Midbrain (tissue), 1 donor: ENCODE measurements at places on chromosomes 6 and 20.

DNA sequence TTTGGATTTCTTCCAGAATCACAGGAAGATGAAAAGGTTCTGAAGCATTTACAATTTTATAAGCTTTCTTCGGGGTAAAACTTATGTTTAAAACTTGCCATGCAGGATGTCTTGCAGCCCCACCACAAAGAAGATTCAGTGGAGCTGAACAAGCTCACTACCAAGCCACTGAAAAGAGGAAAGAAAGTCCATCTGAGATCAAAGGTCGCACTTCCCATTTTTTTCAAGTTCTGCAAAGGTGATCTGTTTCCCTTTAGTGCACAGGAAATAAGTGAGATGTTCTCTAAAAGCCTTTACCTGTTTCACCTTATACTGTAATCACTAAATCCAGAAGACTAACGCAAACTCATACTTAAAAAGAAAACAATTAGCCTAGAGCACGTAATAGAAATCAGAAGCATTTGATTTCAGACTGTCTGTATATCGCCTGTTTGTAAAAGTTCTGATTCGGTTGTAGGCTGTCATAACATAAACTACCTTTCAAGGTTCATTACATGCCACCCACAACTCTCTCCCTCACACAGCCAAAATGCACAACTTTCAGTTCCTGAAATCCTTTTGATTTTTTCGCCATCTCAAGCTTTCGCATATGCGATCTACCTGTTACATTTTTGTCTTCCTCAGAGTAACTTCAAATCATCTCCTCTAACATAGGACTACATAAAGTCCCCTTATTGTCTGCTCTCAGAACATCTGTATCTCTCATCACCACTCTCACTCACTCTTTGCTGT, 1.8 kb downstream of the ECHDC1 start:
- DNase-seq: no peak

GRCh38 chr6:54971825-54972224, 125.3 kb downstream of the FAM83B start:
- DNase-seq: no peak

DNA sequence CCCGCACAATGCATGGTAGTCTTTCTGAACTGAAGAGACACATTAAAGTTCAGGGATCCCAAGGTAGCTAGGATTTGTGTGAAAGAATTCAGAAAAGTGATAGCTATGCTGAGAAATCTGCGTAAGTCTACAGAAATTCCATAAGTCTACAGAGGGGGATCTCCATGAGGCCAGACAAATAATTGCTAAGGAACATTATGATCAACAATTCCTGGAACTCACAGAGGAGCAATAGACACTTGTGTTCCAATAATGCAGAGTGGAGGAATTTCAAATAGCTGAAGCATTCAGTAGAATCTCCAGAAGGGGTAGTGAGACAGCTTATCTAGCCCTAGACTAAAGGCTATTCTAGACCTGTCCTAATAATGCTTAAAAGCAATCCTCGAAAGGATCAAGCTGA, 315.7 kb upstream of the ECI2 start:
- no peak for DNase-seq

DNA sequence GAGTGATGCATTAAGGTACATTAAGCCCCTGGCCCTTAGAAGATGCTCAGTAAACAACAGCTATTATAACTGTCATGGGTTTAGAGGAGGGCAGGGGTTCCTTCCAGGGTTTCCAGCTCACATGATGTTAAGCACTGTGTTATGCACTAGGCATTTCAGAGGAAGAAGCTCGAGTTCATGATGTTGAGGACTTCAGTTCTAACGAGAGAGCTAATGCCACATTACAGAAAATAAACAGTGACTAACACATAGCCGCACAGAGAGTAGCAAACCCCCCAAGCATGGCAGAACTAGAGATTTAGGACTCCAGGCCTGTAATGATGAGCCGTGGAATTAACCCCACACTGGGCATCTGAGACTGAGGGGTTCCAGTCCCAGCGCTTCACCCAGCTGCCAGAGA, 105.2 kb downstream of the UNC5CL start:
- no peak for DNase-seq

- DNase-seq: no peak
Observed at GRCh38 chr6:137284811-137285110, 65.6 kb upstream of the IFNGR1 start.

DNA sequence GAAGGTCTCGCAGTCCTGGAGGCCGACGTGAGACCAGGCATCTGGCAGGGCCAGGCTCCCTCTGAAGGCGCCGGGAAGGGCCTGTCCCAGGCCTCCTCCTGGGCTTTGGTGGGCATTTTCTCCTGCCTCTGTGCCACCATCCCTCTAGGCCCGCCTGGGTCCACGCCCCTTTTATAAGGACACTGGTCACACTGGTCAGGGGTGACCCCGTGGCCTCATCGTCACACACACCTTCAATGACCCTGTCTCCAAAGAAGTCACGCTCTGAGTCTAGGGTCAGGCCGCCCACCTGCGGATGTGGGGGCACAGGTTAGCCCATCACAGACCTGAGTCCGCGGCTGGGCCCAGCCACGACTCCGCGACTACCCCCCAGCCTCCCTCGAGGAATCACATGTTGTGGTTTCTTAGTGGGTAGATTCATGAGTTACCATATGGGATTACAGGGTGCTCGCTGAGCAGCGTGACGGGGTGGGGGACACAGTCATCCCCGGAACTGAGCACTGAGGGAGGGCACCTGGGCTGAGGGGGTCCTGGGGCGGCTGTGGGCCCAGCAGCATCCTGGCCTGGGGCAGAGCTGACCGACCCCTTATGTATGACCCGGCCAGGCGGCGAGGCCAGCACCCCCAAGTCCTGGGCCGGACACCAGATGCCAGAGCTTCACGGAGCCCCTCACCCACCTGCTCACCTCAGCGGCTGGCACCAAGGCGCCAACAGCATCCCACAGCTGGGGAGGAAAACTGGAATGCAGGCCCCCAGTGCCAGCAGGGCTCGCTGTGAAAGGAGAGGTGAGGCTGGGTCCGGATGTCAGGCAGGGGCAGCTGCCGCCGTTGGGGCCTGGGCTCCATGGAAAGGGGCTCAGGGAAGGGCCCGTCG, 115.9 kb downstream of the DLL1 start:
- DNase-seq: no peak

DNA sequence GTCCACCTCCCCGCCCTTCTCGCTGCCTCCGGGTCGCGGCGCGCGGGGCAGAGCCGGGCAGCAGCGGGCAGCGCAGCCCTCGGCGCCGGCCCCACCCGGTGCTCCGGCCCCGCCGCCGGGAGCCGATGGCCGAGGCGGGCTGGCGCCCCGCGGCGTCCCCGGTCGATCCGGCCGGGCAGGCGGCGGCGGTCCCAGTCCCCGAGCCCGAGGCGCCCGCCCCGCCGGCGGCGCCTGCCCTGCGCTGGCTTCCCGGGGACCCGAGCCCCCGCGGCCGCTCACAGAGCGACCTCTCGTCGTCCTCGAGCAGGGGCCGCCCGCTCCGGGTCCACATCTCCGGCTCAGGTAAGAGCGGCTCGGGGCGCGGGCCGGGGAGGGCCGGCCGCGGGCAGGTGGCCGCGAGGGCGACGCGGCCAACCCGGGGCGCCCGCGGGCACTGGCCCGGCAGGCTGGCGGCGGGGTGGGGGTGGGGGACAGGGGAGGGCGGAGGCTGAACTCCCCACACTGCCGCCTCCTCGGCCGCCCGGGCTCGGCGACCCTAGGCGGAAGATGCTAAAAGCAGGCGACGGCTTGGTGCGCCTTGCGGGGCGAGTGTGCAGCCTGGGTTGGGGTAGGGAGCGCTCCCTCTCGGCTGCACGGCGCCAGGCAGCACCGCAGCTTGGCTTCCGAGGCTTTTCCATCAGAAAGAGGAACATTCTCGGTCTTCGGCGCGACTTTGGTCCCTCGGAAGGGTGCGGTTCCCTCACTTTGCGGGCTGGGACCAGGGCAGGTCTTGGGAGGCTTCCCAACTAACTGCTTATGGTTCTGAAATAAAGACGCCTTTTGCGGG, 25.6 kb upstream of the FUCA2 start:
- peak; percentile 29 for DNase-seq

- no peak for DNase-seq
Observed at GRCh38 chr6:106910999-106911949, 63.3 kb downstream of the CD24 start.

- DNase-seq: no peak
Observed at GRCh38 chr6:4486568-4487315, 289.5 kb upstream of the CDYL start.

- peak; percentile 34 for DNase-seq
Observed at GRCh38 chr20:46970937-46971630, 76.4 kb downstream of the EYA2 start.

GRCh38 chr20:2873747-2874041, 413 bp downstream of the PTPRA start:
- no peak for DNase-seq

DNA sequence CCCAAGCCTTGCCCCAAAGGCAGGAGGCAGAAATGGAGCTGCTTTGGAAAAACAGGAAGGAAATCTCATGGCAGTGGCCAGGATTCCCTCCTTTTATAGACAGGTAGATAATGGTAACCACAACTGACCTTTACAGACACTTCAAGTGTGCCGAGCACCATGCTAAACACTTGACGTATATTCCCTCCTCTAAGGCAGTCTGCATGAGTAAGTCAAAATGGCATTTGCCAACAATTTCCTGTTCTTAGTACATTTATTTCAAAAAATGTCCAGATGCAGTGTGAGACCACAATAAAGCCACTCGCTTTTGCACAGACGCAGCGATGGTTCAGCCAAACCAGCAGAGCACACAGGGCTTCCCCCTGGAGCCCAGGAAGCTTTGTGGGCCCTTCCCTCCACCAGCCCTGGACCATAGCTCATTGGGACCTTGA, 16.5 kb upstream of the GPR6 start:
- DNase-seq: no peak

DNA sequence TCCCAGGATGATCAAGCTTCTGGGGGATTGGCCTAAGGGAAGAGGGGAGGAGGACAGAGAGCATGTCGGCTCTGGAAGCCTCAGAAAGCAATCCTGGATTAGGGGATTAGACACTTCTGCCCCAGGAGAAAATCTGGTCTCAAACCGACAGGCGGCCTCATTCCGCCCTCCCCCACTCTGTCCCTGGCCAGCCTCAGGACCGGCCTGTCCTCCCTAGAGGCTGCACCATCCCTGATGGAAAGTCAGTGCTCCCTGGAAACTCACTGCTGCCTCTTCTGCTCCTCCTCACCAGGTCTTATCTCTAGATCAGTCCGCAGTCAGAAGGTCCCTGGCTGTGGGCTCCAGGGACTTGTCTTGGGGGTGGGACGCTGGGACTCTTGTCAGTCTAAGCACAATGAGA, 905 bp upstream of the SLC12A5 start:
- DNase-seq: no peak

DNA sequence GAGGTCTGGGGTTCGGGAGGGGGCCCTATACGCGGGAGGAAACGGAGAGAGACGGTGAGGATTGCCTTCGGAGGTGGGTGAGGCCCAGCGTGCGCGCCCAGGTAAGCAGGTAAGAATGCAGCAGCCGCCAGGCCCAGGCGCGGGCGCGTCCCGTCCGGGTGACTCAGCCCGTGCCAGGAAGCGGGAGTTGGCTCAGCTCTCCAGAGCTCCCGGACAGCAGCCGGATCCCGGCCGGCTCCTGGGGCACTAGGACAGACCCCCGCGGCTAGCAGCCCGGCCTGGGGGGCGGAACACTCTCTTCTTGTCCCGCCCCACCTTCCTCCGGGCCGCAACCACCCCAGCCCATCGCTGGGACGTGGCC, 1.5 kb upstream of the MDFI start:
- DNase-seq: no peak

DNA sequence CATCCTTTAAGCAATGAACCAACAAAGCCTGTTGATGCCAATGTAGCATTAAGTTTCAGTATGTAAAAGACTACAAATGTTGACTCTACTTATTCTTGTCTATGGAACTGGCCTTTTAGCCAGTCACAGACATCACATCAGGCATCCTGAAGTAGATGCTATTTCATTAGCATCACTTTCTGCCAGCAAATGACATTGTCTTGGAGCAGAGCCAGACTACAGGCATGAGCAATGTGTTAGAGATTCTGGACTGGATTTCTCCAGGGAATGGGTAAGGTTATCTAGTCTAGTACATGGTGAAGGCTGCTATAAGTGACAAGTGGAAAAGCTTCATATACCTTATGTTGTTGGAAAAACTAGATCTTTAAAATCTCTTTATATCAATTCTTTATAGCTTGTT, 142.9 kb downstream of the ADGRB3 start:
- DNase-seq: peak; percentile 71

DNA sequence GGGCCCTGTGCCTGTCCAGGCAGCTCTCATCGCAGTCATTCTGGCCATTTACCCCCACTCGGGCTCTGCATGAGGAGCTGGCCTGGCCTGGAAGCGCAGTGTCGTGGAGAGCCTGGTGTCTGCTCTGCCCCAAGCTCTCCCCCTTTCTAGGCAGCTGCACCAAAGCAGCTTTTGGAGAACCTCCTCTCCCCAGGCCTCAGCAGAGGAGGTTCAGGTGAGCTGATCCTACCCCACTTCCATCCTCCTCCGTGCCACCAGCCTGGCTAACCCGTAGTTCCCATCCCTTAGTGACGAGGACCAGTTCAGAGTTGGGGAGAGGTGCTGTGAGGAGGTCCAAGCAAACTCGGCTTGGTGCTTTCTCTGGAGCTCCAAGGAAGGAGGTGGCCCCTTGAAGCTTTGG, 30.5 kb upstream of the PHACTR3 start:
- no peak for DNase-seq

DNA sequence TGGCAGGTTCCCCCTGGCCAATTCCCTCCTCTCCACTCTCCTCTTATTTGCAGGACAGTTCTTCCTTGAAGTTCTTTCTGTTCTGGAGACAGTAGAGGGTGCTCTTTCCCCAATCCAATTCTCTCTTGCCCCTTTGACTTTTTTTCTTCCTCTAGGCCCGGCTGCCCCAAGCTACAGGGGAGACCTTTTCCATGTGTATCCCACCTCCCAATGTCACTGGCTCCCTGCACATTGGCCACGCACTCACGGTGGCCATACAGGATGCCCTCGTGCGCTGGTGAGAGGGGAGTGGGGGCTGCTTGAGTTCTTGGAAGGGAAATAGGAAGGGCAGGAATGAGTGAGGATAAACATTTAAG, 1.5 kb downstream of the VARS2 start:
- DNase-seq: peak; percentile 79

DNA sequence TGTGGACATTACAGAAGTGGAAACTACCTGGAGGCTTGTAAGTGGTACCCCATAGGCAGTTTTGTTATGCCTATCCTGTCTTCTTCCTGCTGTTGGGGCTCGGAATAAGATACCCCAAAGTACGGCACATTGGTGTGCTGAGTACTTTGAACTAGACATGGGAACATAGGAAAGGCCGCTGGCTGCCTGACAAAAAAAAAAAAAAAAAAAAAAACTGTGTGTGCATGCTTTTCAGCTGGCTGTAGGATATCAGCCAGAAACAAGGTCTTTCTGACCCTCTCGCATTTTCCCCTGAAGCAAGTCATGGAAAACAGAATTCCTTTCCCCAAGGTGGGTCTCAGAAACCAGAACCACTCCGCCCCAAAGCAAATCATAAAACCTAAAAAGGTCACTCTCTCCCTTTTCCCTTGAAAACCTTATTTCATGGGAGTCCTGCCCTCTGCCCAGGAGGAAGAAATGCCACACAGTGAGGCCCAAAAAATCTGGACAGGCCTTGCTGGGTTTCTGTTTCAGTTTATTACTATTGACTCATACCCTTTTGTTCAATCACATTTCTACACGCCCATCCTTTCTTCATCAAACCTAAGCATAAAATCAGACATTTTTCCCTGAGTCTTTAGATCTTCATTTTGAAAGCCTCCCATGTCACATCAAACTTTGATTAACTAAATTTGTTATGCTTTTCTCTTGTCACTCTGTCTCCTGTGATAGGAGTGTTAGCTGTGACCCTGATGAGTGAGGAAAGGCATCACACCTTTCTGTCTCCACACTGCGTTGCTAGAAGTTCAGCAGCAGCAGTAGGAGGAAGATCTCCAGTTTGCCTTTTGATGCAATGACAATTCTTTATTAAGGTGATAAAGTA, 17.2 kb downstream of the SLC2A12 start:
- DNase-seq: no peak
